ENCODE measurements at places on chromosomes 13 and 19.

DNA sequence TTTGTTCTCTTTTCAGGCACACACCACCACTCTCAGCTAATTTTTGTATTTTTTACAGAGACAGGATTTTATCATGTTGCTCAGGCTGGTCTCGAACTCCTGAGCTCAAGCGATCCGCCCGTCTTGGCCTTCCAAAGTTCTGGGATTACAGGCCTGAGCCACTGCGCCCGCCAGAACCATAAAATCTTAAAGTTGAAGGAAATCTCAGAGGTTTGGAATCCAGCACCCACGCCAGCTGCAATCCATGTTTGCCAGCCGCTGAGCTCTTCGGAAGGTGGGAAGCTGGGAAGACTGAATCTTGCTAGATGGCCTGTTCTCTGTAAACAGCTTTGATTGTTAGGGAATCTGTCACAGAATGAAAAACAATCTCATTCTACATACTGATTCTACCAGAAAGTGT is 38.5 kb downstream of the SPATA13 start:
- DNase-seq: no peak

- DNase-seq: no peak
Observed at GRCh38 chr13:51532736-51533197, 51.5 kb upstream of the WDFY2 start.

GRCh38 chr19:14059093-14059480 is 2.8 kb downstream of the PALM3 start:
- no peak for DNase-seq

- no peak for DNase-seq
Observed at GRCh38 chr13:47332149-47332548, 435.3 kb upstream of the HTR2A start.

- no peak for DNase-seq
Observed at GRCh38 chr19:57786906-57787305, 17.4 kb downstream of the ZNF586 start.

DNA sequence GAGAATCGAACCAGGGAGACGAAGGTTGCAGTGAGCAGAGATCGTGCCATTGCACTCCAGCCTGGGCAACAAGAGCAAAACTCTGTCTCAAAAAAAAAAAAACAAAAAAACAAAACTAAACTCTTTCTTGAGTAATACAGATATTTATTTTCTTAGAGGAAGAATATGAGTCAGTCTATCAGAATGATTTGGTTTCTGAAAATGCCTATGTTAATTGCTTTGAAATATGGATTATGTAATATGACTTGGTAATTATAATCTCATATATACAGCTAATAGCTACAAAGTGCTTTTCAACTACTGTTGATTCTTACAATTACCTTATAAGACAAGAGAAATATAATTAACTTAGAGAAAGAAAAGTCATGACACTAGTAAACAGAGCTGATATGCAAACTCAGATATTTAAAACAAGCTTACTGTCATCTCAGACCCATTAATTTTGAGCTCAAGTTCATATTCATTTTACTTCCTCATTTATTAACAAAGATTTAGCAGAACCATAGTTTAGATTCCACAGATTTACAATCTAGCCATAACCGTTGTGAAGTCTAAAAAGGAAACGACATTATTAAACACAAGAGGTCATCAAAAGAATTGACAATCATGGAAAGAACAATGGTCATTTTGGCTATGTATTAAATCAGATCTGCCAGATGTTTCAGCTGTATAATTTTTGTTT is 88.0 kb downstream of the TBC1D4 start:
- DNase-seq: no peak

DNA sequence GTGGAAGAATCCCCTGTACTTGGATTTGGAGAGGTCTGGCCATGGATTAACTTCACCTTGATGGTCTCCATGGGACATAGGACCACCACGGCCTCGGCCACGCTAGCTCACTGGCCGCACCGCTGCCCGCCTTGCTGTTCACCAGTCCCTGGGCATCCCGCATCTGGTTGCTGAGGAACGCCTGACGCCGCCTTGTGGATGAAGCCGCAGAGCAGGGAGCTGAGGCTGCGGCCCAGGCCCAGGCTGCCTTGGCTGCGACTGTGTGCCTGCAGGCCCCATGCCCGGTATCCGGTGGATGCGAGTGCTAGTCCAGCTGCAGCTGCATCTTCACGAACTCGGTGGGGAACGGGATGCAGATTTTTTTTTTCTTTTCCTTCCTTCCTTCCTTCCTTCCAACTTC is 1407.1 kb downstream of the UQCRFS1 start:
- DNase-seq: no peak

DNA sequence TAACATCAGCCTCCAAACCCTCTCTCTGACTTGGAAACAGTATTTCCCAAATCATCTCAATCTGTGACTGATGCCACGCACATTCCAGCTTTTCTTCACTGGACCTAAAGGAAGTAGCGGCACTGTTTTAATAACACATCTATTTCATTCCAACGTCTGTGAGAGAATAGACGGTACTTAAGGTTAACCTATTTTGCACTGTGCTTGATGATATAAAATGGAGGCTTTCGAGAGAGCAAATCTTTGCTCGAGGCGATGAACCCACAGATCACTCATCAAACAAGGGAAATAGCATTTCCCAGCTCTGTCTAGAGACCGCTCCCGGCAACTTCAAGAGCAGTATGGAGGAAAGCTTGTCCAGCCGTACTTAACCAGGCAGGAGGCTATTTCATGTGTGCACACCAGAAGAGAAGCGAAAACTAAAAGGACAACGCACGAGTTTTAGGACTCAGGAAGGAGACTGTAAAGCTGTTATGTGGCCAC is 2.9 kb downstream of the UBL3 start:
- DNase-seq: peak; percentile 38

DNA sequence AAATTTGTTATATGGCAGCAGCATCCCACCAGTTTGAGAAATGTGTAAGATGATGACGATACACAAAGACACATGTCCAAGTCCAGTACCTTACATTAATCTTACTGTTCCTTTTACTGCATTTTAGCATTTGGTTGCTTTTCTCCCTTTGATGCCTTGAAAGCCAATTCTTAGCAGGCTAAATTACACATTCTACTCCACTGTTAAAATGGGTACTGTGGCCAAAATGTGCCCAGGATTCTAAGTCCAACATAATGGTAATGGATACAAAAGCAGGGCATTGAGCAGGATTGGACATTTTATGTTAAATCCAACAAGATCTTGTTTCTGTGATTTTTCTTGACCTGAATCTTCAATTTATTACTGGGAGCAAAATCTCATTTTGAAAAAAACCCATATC is 52.8 kb upstream of the RAP2A start:
- DNase-seq: no peak

DNA sequence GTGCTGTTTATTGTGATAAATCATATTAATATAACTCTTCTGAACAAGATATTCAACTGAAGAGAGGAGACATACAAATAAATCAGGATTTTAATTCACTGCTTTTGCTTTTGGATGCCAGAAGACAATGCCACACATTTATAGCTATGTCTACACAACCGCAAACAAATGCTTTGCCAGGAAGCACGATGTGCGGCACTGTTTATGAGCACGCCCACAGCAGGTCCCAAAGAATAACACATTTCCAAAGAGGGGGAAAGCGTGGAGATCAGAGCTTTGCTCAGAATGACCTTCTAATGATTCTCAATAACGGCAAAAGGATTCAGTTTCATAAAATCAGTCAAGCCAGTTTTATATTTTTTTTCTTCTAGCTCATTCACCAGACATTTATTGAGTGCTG is 16.7 kb downstream of the FAM216B start:
- no peak for DNase-seq

- no peak for DNase-seq
Observed at GRCh38 chr13:102839462-102839861, 6.4 kb upstream of the ERCC5 start.

DNA sequence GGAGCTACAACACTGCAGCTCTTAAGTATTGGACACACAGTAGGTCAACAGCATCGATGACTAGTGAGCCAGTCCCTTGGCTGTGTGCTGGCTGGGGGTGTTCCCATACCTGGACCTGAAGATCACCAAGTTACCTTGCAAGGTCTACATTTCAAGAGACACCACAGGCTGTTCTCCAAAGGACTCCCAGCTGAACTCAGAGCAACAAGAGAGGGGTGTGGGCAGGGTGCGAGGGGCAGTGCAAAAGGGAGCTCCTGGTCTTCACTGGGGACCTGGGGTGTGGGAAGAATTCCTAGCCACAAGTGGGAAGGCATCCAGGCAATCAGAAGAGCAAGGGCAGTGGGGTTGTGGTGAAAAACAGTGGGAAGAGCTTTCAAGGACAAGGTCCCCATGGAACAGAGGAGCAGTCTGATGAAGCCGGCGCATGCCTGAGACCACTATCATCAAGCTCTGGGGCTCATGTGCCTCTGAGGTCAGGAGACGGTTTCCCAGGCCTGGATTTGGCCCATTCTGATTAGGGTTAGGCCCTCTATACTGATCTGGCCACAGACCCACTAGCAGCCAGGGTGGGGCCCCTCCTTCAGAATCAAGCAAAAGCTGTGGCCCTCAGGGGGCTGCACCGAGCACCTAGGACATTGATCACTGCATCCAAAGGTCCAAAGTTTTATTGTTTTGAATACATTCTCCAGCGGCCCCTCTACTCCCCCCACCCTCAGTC is 4.7 kb upstream of the GSK3A start:
- DNase-seq: no peak

DNA sequence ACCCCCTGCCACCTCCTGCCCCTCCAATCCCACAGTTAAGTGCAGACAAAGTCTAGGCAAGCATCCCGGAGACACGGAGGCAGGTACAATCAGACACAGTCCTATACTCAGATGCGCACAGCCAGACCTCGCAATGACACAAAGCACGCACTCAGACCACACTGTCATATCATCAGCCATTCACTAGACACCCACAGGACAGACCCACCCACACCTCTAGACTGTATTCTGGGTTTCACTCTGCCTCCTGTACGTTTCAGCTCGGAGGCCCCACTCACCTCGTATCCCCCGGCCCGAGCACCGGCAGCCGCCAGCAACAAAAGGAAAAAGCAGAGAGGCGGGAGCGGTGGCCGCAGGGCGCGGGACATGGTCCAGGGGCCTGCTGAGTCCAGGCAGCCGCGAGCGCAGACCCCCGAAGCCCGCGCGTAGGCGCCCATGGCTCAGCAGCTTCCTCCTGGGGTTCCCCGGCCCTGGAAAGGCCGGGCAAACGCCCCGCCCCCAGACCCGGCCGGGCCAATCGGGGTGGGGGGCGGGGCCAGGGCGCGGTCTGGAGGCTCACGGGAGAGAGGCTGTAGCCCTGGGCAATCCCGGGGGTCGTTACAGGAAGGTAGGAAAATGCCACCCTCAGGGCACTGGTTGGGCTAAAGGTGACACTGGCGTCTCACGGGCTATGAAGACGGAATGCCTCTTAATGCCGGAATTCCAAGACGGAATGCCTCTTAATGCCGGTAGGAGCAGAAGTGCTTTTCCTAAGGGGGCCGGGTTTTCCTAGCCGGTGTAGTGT is at the start of the genes MAN2B1 and WDR83:
TSS of gene MAN2B1 (minus strand) at position 478 of the 784 bp plus-strand sequence. CDS start at position 437, 41 bp downstream.
TSS of gene WDR83 (plus strand) at position 543 of the 784 bp plus-strand sequence. CDS start 2,984 bp downstream, outside the sequence.
- DNase-seq: no peak

GRCh38 chr19:33641261-33641660 is 19.5 kb downstream of the CHST8 start:
- DNase-seq: no peak

DNA sequence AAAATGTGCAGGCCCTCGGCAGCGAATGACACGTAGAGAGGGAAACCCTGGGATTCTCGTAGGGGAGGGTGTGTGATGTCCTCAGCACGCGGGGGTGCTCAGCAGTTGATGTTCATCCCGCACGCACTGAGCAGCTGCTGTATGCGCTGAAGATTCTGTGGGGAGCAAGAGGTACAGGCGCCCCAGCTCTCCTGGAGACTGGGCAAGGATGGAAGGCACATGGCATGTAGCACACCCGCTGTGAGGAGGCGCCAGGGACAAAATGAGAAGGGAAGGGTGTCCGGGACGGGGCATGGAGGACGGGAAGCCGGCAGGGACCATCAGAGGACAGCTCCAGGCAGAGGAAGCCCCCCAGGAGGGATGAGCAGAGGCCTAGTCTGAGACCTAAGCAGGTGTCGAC is 15.4 kb downstream of the ATP11A start:
- no peak for DNase-seq

DNA sequence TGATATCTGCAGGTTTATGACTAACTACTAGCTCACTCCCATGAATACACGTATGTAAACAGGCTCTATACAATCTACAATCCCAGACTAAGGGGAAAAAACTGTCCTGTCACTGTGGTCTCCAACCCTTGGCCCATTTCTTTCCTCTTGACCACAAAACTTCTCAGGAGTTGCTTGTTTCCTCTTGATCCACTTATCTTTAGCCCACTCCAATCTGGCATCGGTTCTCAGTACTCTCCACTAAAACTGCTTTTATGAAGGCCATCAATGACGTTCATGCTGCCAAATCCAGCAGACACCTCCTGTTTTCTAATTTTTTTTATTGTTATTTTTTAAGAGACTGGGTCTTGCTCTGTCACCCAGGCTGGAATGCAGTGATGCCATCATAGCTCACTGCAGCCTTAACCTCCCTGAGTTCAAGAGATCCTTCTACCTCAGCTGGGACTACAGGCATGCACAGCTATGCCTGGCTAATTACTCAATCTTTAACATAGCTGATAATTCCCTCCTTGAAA is 31.9 kb upstream of the USPL1 start:
- DNase-seq: no peak

GRCh38 chr13:90690458-90691080 is 656.9 kb upstream of the MIR17HG start:
- DNase-seq: no peak

GRCh38 chr13:21541980-21542379 is 62.0 kb downstream of the MICU2 start:
- no peak for DNase-seq

- no peak for DNase-seq
Observed at GRCh38 chr19:38204728-38205127, 19.3 kb downstream of the DPF1 start.

DNA sequence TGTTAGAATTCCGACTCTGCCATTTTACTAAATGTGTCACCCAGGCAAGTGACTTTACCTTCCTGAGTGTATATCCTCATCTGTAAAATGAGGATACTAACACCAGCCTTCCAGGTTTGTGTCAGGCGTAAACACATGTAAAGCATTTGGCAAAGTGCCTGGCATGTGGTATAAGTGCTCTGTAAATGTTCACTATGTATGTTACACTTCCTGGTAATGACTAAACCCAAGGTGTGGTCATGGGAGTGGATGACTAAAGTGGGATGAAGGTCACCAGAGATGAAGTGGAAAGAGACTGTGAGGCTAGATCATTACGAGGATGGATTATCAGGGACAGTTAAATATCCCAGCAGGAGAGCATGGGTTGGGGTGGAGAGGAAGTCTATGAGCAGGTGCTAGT is 25.6 kb downstream of the DEDD2 start:
- DNase-seq: no peak

GRCh38 chr19:10503002-10503789 is at the start of gene KEAP1:
TSS of gene KEAP1 (minus strand) at chr19:10503356. CDS start at chr19:10500033, 3,323 bp downstream.
- no peak for DNase-seq

DNA sequence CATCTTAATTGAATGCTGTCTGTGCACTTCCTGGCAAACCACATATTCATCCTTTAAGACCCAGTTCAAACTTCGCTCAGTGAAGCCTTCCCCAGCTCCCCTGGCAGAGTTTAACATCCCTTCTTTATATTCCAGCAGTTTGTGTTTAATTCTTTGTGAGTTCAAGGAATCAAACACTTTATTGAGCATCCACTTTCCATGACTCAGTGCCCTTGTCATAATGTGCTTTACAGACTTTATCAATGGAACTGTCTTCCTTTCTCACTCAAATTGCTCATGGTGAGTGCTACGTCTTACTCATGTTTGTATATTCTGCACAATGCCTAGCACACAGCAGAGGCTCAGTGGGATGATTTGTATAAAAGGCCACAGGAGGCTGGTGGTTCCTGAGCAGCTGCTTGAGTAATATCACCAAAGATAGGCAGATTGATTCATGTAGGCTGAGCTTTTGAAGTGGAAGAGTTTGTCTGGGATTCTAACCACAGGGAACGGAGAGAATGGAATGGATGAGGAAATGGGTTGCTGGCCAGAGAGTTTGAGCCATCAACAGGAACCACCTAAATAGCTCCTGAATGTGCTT is 44.2 kb downstream of the SERTM1 start:
- DNase-seq: no peak
